ENCODE measurements at places on chromosomes 5 and 9. TPM values are rescaled to one million over a fixed set of nuclear protein-coding genes. Genes with fewer than 3 reads are reported as not detected.

The SOHLH1 gene
- total RNA-seq, result not detected

DNA sequence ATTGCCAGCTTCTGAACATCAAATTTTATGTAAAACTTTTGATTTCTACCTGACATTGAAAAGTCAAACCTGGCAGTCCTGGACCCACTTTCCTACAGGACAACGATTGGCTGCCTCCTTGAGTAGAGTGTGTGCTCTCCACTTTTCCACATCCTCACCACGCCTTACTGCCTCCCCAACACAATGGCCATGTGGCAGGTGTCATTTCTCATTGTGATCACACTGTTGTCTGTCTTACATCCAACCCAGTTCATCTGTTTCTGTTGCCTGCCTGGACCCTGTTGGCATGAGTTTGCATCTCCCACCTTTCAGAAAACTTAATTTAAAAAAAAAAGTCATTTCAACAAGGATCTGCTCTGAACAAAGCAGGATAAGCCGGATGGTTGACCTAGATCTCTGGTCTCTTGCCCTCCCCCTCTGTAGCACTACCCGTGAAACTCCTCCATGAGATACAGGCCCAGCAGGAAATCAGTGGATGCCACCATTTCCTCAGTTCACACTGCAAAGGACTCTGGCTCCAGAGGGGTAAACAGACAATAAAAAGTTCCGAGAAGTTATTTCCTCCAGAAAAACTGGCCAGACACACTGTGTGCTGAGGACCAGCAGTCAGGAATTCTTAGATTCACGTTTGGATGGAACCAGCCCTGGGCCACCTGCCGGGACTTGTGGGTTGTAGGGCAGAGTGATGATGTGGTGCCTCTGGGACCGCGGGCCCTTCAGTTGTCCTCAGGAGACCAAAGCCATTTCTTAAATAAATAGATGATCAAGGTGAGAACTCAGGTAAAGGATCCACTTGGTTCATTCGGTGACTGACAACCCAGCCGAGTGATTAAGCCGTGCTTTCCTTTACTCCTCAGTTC is 48.6 kb downstream of the AMBP start:
- no peak for DNase-seq

DNA sequence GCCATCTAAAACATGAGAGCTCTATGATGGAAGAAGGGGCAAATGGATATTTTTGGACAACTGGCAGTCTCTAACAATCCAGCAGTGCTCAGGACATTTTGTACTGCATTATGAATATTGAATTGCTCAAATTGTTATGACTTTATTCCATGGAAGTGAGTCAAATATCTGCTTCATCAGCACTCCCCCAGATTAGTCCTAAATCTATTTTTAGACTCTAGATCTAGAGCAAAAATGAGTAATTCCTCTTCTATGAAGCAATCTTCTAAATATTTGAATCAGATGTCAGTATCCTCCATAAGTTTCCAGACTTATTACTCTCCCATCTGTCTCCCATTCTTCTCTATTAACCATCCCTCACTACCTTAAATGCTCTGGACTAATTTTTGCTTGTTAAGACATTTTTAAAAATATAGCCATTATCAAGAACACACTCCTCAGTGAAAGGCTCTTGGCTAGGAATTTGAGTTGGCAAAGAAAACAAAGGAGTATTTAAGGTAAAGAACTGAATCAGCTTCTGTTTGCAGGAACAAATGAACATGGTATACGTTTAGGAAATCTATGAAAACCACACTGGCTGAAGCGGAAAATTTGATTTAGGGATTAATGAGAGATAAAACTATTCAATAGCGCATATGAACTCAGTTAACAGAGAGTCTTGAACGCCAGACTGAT is 300.9 kb downstream of the MCTP1 start:
- DNase-seq, result no peak

The PCDHB8 gene
- total RNA-seq, result 0.21 TPM

The CDK7 gene
- total RNA-seq, result 38.5 TPM

GRCh38 chr5:73606206-73606753 is 19.7 kb upstream of the ARHGEF28 start:
- DNase-seq, result no peak

- no peak for DNase-seq
Observed at GRCh38 chr9:85401998-85402397, 339.8 kb downstream of the AGTPBP1 start.

DNA sequence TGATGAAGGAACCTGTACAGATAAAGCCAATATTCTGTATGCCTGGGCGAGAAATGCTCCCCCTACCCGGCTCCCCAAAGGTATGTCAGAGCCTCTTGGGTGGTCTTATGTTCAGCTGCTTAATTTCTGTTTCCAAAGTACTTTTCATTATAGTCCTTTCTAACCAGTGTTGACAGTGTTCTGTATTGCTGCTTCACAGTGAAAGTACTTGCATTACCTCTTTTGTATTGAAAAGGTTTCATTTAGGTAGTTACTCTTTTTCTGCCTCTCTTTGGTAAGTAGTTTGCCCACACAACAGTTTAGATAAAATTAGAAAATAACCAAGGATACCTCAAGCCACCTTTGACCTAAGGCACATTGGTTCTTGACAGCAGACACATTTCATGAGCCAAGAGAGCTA is 169.9 kb downstream of the PAM start:
- DNase-seq, result no peak

DNA sequence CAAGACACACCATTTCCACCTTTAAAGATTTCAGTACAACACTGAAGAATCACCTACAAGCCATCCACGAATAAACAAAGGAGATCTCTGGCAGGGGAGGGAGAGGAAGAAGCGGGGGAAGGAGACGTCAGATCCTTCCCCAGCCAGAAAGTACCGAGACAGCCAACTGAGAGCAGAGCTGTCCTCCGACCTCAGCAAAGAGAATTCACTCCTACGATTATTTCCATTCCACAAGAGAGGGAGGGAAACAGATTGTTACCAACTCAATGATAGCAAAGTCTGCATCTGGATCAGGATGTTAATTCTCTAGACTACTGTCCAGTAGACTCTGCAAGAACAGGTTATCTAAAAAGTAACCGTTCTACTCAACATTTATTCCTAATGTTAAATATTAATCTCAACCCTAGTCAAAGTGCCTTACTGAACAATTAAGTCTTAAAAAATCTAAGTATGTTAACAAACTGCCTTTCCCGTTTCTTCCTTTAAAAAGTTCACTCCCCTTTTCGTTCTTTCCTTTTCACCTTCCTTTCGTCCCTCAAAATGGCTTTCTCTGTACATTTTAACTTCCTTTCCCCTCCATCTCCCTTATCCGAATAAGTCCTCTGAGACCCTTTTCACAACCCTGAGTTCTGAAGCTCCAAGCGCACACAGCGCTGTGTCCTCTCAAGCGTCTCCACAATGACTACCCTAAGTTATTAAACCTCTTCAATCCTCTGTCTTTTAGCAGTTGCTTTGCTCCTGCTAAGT is 1.4 kb downstream of the CHD1 start:
- DNase-seq, result peak; percentile 16

- DNase-seq, result no peak
Observed at GRCh38 chr5:173231996-173232498, 3.0 kb downstream of the NKX2-5 start.

- no peak for DNase-seq
Observed at GRCh38 chr9:90970608-90971007, 169.0 kb downstream of the SYK start.

DNA sequence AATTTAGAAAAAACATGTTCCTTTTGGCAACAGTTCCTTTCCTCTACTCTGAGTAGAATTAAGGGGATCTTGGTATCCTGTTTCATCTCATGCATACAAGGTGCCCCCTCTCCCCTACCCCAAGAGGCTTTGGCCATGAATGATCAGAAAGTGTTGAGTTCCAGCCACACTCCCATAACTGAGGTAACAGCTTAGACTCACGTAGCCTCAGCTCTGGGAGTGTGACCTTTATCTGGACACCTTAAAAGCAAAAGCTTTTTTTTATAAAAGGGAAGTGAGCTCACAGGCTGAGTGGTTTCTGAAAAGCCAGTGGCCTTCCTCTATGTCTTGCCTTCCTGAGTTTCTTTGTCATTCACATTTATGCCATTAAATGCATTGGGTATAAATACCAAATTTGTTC is 900 bp upstream of the HAVCR2 start:
- no peak for DNase-seq

DNA sequence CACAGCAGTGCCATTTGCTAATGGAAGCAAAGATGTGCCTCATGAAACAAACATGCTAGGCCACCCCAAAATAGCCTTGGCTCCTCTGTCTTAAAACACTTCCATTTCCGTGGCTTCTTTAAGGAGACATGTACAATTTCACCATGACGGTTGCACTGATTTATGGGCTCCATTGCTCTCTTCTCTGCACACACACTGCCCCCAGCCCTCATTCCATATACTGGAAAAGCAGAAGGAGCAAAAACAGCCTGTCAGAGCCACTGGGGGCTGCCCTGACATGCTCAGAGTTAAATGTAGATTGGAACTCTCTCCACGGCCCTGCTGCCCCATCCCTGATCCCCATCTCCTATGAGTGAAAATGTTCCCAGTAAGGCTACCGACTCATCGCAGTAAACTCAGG is 114.8 kb downstream of the ROR2 start:
- no peak for DNase-seq

- DNase-seq, result no peak
Observed at GRCh38 chr5:68279984-68280383, 64.4 kb downstream of the PIK3R1 start.

- no peak for DNase-seq
Observed at GRCh38 chr9:97577051-97577450, 56.1 kb downstream of the TSTD2 start.

DNA sequence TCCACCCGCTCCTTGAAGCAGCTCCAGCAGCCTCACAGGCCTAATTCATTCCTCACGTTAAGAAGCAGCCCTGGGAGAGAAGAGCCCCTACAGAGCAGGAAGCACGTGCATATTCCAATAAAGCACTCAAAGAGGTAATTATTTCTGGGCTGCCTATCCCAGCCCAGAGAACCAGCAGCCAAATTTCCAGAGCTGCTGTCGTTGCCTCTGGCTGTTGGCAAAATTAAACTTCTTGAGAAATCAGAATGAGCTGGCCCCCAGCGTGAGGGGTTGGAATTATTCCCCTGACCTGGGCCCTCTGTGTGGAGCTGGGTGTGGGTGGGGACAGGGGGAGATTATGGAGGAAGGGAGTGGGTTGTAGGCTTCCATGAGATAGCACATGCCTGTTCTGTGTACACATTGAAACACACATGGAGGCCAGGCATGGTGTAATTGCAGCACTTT is 86.8 kb upstream of the HSPA9 start:
- DNase-seq, result no peak

The TLN1 gene
- 98.7 TPM for total RNA-seq

GRCh38 chr5:26942481-26942880 is 95.9 kb downstream of the CDH9 start:
- DNase-seq, result no peak

The RASA1 gene
- 193 TPM for total RNA-seq

The GDNF gene
- total RNA-seq, result not detected

DNA sequence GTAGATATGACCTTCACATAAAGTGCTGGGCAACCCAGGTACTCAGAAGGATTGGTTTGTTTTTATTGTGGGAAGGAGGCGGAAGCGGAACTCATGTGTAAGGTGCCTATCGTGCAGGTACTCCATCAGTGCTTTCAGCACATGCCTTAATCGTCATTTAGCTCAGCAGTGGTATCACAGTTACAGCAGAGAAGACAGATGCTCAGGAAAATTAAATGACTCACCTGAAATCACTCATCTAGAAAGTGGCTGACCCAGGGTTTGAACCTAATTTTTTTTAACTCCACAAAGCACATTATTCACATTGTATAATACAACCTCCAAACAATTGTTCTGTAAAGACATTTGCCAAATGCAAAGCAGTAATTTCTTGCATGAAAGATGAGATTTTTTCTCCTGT is 2.2 kb downstream of the C5orf46 start:
- DNase-seq, result no peak

DNA sequence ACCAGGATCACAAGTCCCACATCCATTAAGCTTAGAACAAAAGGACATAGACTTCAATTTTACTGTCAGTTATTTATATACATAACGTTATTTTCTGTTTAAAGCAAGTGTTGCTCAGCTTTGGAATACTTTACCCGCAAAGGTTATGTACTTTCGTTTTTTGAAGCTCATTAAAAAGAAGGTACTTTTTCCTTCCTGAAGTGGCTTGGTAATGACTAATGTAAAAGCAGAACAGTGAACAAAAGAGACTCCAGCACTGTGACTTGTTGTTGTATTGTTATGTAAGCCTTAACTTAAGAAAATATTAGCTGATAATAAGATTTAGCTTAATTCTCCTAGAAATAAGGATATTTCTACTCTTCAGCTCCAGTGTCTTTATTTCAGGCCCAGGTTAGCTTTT is 97.3 kb upstream of the SLCO6A1 start:
- no peak for DNase-seq

- DNase-seq, result no peak
Observed at GRCh38 chr5:74140409-74140808, 500.1 kb downstream of the ENC1 start.

The SLC6A7 gene
- total RNA-seq, result not detected

The EIF4E1B gene
- total RNA-seq, result not detected

The FGF10 gene
- not detected for total RNA-seq

- no peak for DNase-seq
Observed at GRCh38 chr9:129402371-129402739, 218.5 kb downstream of the C9orf50 start.

- no peak for DNase-seq
Observed at GRCh38 chr5:138853132-138853531, 22.0 kb downstream of the LRRTM2 start.

- DNase-seq, result no peak
Observed at GRCh38 chr9:12783767-12784460, 9.1 kb downstream of the LURAP1L start.

GRCh38 chr5:131999441-132000240 is 11.8 kb downstream of the ACSL6 start:
- DNase-seq, result no peak

The CMYA5 gene
- total RNA-seq, result 3.3 TPM

The PCDHGA11 gene
- total RNA-seq, result 2.3 TPM

GRCh38 chr5:73917433-73917832 is 291.4 kb downstream of the ARHGEF28 start:
- no peak for DNase-seq

DNA sequence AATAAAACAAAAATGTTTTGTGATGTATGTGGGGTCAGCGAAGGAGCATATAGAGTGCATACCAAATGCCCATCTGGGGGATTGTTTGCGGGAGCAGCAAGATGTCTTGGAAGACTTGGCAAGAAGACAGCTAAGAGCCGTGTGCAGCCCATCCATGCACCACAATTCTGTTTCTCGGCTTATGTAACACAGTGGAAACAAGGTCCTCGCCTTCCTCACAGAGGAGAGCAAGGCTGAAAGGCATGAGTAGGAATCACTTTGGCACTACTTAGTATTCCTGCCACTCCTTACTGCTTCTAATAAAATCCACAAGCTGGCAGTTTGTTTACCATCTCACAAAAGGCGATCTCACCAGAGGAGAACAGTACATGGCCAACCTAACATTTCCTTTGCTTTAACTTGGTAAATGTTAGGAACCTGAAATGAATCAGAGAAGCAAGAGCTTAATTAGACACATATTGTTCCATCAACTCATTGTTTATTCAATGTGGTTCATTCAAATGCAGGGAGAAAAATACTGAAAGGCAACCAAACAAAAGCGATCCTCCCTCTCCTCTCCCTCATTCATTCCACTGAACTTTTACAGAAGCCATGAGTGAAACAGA is 648.1 kb downstream of the ACTL7B start:
- DNase-seq, result no peak

The MLLT3 gene
- 23.1 TPM for total RNA-seq

The ARHGEF37 gene
- total RNA-seq, result 13.0 TPM

The WWC1 gene
- total RNA-seq, result 190 TPM

- DNase-seq, result no peak
Observed at GRCh38 chr9:89183146-89183545, 4.5 kb upstream of the SHC3 start.

The CA9 gene
- 0.76 TPM for total RNA-seq

The ZBTB34 gene
- 6.7 TPM for total RNA-seq

GRCh38 chr9:33154371-33154770 is 12.8 kb downstream of the B4GALT1 start:
- DNase-seq, result no peak
